ENCODE measurements at places on chromosomes 7 and 10.
A peak's percentile ranks its signal among the peaks of the same experiment; 100 is the strongest.

DNA sequence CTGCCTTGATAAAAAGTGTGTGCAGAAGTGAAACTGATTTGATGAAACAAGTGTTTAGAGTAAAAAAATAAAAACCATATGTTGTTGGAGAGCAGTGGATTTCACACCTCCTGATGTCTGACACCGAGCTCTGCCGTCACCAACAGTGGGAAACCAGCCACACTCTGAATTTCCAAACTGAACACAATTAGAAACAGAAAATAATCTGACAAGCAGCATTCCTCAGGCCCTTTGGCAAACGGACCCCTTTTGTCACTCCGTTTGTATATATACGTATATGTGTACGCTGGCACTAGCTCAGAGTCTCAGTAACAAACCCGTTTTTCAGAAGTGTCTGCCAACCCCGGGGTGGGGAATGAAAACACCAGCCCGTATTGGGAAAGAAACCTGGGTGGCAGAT lies 32.4 kb downstream of the TACC2 start:
- DNase-seq = no peak

- no peak for DNase-seq
Observed at GRCh38 chr7:30914596-30914995, 2.9 kb downstream of the AQP1 start.

GRCh38 chr7:66267249-66267648 lies 62.1 kb downstream of the TPST1 start:
- DNase-seq = no peak

- peak; percentile 93 for DNase-seq
Observed at GRCh38 chr7:138345567-138345966, 114.5 kb upstream of the TRIM24 start.

- no peak for DNase-seq
Observed at GRCh38 chr7:27151931-27152815, at the start of gene HOXA3. Gene HOXA3 (minus strand): TSS chr7:27152583. CDS start chr7:27110640, 41,943 bp downstream.

- no peak for DNase-seq
Observed at GRCh38 chr10:20855398-20856038, 41.6 kb downstream of the NEBL start.

- no peak for DNase-seq
Observed at GRCh38 chr7:69457595-69458504, 140.4 kb upstream of the AUTS2 start.

GRCh38 chr7:1103009-1103788 lies 15.3 kb downstream of the GPER1 start:
- DNase-seq = no peak

GRCh38 chr7:110148054-110148453 lies 942.9 kb upstream of the LRRN3 start:
- no peak for DNase-seq

GRCh38 chr7:129951226-129952085 lies 1.3 kb downstream of the UBE2H start:
- no peak for DNase-seq

DNA sequence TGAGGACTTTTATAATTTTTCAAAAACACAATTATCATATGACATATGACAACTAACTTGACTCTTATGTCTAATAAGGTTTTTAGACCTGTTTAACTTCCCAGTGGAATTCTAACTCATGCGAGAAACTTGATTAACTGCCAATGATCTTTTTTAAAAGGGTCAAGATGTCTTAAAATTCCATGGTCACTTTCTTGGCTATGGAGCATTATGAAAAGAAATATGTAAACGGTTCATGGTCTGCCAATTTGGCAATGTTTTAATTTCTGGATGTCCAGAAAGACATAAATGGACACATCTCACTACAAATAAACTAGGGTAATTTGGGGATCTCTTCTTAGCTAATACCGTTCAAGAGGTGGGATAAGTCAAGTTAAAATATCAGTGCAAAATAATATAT lies 5.4 kb downstream of the ETV1 start:
- no peak for DNase-seq

DNA sequence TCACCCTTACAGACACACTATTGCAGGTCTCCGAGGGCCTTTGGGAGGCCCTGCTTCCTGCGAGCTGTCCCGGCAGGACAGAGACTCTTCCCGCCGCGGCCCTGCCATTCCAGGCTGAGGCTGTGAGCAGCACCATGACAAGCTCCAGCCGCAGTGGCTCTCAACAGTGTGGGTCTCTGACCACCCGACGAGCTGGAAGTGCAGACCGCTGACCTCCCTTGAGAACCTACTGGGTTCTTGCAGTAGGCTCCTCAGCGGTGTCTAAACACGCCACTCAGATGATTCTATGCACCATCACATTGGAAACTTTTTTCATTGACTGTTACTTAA lies 303.4 kb downstream of the WDR37 start:
- no peak for DNase-seq

DNA sequence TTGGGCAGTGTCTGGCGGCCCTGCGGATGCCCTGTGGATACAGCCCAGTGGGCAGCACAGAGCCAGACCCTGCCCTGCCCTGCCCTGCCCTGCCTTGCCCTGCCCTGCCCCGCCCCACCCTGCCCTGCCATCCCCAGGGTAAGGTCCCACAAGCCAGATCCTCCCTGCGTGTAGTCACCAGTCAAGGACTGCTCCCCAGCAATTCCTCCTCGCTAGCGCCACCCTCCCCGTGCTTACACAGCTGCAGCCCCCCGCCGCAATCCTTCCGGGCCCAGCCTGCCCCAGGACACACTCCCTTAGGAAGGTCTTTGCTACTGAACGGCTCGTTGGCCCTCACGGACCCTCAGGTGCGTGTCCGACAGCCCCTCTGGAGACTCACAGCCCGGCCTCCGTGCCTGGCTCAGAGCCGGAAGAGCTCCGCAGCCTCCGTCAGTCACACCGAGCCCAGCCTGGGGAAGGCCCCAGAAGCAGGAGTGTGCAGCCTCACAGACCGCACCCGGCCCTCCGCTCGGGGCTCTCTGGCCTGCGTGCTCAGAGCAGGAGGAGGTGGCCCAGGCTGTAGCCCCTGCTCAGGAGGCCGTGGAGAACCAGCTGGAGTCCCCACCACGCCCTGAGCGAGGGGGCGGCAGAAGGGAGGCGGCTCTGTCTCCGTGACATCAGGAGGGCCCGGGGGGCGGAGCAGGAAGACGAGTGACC lies 68.3 kb downstream of the PWWP2B start:
- DNase-seq = no peak

DNA sequence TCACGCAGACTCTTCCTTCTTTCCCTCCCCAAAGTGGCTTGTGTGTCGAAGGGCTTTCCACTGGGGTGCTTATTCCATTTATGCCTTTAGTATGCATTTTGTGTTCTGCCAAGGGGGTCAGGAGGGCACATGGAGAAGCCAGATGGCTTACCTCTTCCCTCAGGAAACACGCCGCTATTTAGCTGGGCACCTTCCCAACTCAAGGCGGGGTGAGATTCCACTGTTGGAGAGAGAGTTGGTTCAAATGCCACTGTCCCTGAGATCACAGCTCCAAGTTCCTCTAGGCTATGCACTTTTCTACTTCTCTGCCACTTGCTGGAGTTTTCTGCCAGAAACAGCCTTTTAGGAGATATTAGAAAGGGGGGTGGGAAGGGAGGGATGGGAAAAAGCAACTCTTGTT lies 1091.8 kb downstream of the LRMDA start:
- no peak for DNase-seq

GRCh38 chr7:101702362-101702850 lies 73.3 kb upstream of the MYL10 start:
- DNase-seq = no peak

DNA sequence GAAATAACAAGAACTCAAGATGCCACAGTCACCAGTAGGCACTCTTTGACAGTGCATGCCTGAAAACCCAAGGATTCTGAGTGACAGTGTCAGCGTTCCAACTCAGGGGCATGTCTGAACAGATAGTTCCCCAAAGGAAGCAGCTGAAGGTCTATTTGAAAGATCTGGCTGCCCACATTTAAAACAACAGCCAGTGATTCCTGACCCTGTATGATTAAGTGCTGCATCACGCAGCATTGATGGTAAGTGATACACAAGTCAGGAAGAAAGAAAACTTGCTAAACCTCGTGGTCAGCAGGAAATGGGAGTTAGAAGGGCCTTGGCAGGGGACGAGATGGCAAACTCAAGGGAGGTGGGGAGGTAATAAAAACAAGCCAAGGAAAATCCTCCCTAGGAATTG lies 1013.1 kb downstream of the TYW1 start:
- no peak for DNase-seq

DNA sequence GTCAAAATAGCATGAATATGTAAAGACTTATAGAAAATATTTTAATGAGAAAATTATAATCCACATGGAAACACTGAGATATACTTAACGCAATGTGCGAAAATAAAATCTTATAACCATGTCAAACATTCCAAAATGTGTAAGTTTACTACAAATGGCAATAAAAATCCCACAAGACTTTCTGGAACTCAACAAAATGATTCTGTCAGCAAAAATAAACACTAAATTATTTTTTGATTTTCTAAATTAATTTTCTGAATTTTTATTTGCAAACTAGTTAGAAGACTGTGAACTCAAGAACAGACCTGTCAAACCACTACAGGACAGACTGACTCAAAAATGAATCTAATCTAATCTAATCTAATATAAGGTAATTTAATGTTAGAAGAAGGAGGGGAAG lies 160.8 kb upstream of the KCTD7 start:
- DNase-seq = no peak

DNA sequence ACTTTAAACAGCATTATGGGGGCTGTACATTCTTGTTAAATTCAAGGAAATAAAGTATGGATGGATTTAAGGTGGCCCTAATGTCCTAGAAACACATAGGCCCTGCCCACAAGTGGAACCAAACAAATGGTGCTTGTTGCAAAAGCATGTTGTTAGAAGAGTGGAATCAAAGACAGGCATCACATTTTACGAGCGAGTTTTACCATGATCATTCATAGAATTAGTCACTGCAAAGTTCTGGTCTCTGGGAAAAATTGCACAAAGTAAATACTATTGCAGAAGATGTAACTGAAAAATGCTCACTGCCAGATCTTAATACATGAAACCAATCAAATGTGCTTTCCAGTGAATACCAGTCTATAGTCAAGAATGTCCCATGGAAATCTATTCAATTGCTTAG lies 677.1 kb downstream of the PARD3 start:
- no peak for DNase-seq

DNA sequence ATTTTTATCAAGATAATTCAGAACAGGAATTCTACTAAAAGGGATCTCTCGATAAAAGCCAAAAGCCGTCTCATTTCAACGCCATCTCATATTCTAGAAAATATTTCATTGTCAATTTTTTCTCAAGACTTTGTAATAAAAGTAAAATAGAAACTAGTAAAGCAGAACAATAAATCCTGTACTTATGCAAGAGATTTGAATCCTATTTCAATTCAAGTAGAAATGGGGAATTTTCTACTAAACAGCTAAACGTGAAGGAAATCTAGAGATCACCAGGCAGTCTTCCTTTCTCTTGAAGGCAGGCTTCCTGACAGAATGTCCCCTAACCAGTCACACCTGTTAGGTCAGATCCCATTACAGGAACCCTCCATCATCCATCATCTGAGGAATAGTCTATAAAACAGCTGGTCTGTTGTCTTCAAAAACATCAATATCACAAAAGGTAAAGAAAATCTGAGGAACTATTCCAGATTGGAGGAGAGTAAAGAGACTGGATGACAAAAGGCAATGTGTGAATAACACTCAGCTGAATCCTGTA lies 23.7 kb downstream of the USP6NL start:
- DNase-seq = no peak

Data from NCI-H524 treated with DMSO at 0.1 percent for 48 hours (cell line).